ENCODE measurements at places on chromosomes 7 and 10. TPM values are rescaled to one million over a fixed set of nuclear protein-coding genes. Genes with fewer than 3 reads are reported as not detected.

Gene NEUROD6
- not detected for total RNA-seq

DNA sequence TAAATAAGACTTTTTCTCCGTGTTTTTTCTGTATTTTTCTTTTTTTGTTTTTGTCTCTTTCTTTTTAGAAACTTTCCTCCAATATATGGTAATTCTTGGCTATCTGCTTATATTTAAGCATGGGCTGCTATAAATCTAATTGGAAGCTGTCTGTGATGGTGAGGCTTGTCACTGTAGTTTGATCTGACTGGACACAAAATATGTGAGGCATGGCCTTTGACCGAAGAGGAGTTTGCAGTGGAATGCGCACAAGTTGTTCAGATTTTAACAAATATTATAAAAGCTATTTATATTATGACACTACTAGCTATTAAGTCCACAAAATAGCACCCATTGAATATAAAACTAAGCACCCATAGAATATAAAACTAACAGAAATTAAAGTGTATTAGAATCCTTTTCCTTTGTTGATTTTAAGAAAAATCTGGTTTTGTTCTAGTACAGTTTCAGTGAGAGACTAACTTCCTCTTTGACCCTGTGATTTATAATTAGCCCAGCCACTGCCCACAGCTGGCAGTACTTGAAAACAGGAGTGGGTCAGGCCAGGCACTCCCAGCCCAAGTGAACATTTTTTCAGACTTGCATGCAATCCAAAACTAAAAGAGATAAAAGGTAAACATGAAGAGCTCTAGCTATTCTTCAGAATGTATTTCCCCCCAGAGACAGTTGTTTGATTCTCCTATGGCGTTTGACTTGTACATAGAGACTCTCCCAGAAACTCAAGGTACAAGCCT, 69.9 kb upstream of the FGL2 start:
- no peak for DNase-seq
- peak overlapping the region; percentile 75 for H3K27ac ChIP-seq
- no peaks in the 10 kb centered on the region for H3K36me3 ChIP-seq
- peak overlapping the region; percentile 50 for H3K4me3 ChIP-seq
- H3K27me3 ChIP-seq: no peaks in the 10 kb centered on the region

DNA sequence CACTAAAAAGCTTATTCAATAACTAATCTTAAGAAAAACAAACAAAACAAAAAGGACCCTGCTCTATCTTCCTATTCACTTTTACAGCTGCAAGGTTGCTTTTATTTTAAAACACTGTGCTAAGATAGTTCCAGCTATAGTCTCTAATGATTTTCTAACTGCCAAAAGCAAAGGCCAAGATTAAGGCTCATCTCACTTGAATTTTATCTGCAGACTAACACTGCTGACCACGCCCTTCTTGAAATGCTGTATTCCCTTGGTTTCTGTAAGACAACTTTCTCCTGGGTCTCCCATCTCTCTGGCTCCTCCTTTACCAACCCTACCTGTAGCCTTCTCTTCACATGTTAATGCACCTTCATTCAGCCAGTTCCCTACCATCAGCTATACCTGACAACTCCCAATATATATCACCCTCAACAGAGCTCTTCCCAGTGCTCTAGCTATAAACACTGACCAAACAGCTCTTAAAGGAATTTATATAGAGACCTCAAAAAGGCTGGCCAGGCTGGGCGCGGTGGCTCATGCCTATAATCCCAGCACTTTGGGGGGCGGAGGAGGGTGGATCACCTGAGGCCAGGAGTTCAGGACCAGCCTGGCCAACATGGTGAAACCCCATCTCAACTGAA, 11.7 kb downstream of the SRPK2 start:
- H3K4me1 ChIP-seq: peaks cover 51% of the 10 kb centered on the region
- H3K36me3 ChIP-seq: no peaks in the 10 kb centered on the region
- no peaks in the 10 kb centered on the region for H3K27me3 ChIP-seq
- DNase-seq: no peak

DNA sequence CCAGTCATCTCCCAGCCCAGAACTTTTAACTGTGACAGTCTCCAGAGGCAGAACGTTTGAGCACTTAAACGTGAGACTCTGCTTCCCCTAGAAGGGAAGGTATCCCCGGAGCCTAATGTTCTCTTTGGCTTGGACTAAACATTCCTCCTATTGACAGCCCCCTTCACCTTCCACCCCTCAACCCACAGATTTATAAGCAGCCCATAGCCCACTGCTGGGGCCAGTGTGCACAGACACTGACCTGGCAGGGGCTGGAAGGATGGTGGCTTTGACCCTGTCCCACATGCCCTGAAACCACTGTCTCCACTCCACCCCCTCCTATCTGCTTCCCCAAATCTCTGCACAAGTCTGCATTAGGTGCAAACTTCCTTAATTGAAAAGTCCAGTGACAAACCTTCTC, 715.0 kb upstream of the IGFBP3 start:
- no peak for DNase-seq
- H3K27ac ChIP-seq: no peak overlapping the region
- H3K4me3 ChIP-seq: no peak overlapping the region
- H3K4me1 ChIP-seq: no peaks in the 10 kb centered on the region

Gene SYNPO2L
- not detected for total RNA-seq

GRCh38 chr10:44990302-44990655, 10.4 kb upstream of the ZNF22 start:
- H3K27ac ChIP-seq: no peak overlapping the region
- H3K4me1 ChIP-seq: no peaks in the 10 kb centered on the region
- peaks cover 2% of the 10 kb centered on the region for H3K27me3 ChIP-seq
- DNase-seq: no peak
